ENCODE measurements at places on chromosomes 12 and 14. TPM values are rescaled to one million over a fixed set of nuclear protein-coding genes. Genes with fewer than 3 reads are reported as not detected.
A peak's percentile ranks its signal among the peaks of the same experiment; 100 is the strongest.

- no peak for DNase-seq
These were observed 3.1 kb downstream of the ARHGEF25 start for GRCh38 chr12:57614178-57614947.

DNA sequence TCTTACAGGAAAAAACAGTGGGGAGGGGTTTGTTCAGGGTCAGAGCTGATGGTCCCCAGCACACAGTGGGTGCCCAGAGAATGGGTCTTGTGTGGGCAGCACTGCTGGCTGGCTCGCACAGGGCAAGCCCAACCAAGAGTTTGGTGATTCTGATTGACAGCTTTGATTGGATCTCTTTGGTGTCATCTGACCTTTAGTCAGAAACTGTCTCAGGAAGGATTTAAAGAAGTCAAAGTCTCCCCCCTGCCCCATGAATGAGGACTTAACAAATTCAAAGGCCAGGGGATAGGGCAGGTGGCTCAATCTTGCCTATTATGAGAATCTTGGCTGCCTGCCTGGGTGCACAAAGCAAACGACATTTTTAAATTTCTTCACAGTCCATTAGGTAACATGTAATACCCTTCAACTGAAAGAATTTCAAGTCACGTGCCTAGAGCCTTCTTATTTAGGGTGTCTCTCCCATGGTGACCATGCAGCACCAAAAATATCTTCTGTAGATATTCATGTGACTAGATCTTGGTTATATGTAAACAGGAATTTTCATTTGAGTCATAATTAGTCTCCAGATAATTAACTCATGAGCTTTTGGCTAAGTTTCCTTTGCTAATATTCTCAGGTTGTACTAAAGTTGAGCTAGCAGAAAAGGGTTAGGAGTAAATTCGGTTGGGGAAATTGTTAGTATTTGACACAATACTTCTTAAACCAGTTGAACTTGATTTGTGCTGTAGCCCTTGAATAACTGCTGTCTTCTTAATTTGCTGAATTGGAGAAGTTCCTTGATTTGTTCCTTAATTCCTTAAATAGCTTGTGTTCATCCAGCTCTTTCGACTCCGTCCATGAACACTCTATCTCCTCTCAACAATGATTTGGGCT, 54.5 kb upstream of the HECTD1 start:
- no peak for DNase-seq

DNA sequence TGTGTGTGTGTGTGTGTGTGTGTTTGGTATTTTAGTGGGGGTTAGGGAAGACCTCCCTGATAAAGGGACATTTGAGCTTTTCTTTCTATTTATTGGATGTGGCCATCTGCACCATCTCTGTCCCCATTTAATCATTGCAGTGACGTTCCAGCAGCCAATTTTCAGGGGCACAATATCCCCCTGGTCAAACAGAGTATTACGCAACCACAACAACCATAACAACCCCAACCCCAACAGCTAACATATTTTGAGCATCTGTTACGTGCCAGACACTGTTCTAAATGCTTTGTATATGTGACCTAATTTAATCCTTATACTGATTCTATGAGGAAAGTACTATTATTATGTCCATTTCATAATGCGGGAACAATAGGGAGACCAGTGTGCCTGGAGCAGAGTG, 87.4 kb downstream of the TTC8 start:
- no peak for DNase-seq

DNA sequence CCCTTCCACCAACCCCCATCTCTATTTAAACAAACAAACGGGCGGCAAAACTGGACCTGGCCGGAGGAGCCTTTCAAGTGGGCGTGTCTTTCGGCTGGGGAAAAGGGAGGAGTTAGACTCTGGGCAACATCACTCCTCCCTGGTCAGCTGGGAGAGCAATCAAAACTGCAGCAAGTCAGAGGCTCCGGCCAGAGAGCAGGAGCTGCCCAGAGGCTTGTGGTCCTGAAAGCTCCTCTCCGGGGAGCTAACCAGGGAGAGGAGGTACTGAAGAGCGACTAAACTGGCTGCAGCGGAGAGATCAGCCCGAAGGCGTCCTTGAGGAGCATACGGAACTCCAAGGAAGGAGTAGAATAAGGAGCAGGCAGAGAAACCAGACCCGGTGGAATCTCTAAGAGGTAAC, at the start of gene NEUROD4:
Gene NEUROD4, plus strand, starts transcription at position 191 of the 400 bp plus-strand sequence. CDS start 6,466 bp downstream, outside the sequence.
- DNase-seq = peak; percentile 60

GRCh38 chr14:81662570-81663197, 129.0 kb upstream of the SEL1L start:
- no peak for DNase-seq

PRIMA1 gene
- total RNA-seq = 0.24 TPM

SMCO2 gene
- not detected for total RNA-seq

GRCh38 chr14:95516554-95517181, at the start of gene SYNE3:
SYNE3 (minus strand) TSS chr14:95516650; CDS start chr14:95475821, 40,829 bp downstream.
- peak; percentile 60 for DNase-seq

- DNase-seq = peak; percentile 40
These were observed 476.5 kb downstream of the FOXG1 start for GRCh38 chr14:29242755-29243754.

- no peak for DNase-seq
These were observed 249.5 kb upstream of the CLEC14A start for GRCh38 chr14:38505221-38505972.

GRCh38 chr12:131046813-131047788, 93.4 kb downstream of the ADGRD1 start:
- DNase-seq = no peak

GPRC5A gene
- 4.7 TPM for total RNA-seq

Measured in RPMI7951 (cell line).